ENCODE measurements at places on chromosomes 12 and 14.

- DNase-seq: no peak
These were observed 268.8 kb downstream of the ADGRD1 start for GRCh38 chr12:131222329-131223139.

GRCh38 chr12:122851820-122852219, 16.6 kb downstream of the HIP1R start:
- no peak for DNase-seq

DNA sequence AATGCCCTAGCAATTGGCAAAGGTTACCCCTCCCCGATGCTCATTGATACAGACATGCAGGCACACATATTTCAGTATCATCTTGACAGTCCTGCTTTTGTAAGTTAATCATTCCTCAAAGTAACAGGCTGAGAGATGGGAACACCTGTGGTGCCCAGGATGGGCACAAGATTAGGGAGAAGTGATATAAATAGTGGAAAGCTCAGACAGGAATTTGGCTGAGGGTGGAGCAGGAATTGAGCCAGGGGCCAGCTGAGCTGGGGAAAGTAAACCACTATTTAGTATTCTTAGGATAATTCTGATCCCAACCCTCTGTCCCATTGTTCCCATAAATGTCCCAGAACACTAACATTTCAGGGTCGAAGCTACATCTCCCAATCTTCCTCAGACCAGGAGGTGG, 38.3 kb downstream of the DAO start:
- DNase-seq: no peak

DNA sequence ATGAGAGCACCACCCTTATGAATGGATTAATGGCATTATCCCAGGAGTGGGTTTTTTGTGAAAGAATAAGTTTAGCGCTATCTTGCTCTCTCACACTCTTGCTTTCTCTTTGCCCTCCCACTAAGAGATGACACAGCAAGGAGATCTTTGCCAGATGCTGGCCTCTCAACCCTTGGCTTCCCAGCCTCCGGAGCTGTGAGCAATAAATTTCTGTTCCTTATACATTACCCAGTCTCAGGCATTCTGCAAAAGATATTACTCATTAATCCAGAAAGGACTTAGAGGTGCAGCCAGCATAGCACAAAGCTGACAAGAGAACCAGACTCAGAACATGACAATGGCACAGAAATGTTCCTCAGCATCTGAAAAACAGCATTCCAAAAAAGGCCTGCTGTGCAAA, 190.6 kb downstream of the ITPR2 start:
- no peak for DNase-seq

DNA sequence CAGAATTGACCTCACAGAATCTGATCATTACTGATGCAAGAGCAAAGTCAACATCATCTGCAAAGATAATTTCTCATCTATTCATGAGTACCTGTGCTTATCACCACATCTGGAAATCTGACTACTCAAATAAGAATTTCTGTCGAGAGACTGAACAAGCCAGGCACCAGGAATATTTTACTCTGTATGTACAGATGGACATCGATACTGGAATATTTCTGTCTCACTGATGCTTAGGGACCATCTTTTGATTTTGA, 105.2 kb downstream of the BICD1 start:
- no peak for DNase-seq

DNA sequence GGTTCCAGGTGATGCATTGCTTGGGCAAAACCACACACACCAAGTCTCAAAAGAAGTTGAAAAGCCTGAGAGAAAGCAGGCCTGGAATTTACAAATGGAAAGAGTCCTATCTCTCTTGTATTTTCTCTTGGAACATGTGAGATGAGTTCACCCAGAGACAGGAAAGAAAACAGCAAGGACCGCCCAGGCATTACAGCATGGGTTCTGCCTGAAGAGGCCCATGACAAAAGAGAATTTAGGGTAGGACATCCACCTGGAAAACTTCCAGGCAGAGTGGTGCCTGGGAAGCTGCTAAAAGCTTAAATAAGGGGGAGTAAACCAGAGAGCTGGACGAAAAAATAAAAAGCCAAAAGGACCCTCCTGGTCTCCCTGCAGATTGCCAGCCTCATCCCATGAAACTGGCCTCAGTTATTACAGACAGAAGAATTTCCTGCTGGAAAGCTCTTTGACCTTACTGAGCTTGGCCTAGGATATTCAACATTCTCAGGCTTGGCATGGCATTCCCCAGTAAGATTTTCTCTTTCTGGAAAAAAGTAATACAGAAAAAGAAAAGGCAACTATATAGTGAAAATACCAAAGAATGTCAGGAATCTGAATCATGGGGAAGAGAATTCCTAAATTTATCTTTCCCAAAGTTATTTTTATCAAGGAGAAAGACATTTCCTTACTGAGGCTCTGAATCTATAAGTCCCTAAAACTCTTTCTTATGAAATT, 121.3 kb upstream of the NUDT4 start:
- no peak for DNase-seq

- no peak for DNase-seq
These were observed 77.4 kb upstream of the NOS1 start for GRCh38 chr12:117438809-117439208.

GRCh38 chr12:100169345-100169744, 26.7 kb upstream of the BLTP3B start:
- no peak for DNase-seq

DNA sequence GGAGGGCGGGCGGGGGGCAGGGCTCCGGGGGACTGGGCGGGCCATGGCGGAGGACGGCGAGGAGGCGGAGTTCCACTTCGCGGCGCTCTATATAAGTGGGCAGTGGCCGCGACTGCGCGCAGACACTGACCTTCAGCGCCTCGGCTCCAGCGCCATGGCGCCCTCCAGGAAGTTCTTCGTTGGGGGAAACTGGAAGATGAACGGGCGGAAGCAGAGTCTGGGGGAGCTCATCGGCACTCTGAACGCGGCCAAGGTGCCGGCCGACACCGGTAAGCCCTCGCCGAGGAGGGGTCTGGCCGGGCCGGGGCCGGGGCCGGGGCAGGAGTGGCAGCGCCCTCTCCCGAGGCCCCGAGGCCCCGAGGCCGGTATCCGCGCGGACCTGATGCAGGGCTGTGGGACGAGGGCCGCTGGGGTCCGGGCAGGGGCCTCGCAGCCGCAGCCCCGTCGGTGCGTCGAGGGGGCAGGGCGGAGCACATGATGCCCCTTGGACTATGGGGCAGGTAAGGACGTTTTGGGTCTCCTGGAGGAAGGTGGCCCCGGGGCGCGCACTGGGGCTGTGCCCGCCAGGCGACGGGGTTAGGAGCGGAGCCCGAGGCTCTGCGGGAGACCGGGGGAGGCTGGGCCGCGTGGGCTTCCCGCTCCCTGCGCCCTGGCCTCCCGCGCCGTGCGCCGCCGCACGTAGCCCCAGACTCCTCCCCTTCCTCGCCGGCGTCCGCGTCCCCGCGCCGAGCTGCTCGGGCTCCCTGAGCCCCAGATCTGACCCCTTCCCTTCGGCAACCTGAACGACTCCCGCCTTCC, at the start of gene TPI1:
Gene TPI1, plus strand, starts transcription at position 119 of the 798 bp plus-strand sequence. Its CDS starts 36 bp downstream, at position 155.
- peak; percentile 80 for DNase-seq

- no peak for DNase-seq
These were observed 183.4 kb downstream of the PTPN11 start for GRCh38 chr12:112602150-112602549.

DNA sequence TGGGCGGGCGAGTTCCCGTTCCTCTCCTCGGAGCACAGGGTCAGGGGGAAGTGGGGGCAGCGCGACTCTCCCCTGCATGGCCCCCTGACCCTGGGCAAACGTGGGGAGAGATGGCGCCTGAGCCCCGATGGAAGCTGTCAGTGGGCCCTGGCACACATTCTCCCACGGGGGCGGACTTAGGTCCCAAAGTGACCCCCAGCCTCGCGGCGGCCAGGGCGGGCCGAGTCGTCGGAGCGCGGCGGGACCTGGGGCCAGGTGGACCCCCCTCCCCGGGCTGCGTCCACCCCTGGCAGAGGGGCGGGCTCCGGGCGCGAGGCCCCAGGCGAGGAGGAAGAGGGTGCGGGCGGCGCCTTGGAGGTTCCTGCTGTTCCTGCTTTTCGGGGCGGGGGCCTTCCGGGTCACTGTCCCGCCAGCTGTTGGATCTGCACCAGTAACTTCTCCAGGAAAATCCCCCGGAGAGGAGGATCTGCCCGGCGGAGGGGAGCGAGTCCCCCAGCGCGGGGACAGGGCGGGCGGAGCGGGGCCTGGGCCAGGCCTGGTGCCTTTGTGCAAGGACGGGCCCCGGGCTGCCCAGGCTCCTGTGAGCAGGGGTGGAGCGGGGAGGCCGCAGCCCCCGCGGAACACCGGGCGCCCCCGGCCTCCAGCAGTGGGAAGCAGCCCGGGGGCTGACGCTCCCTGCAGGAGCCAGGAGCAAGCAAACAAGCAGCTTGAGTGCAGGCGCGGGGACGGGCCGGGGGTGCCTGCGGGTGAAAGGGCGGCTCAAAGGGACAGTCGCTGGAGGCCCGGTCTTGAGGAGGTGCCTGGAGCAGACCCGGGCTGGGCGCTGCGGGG, 15.3 kb downstream of the TNFAIP2 start:
- no peak for DNase-seq

DNA sequence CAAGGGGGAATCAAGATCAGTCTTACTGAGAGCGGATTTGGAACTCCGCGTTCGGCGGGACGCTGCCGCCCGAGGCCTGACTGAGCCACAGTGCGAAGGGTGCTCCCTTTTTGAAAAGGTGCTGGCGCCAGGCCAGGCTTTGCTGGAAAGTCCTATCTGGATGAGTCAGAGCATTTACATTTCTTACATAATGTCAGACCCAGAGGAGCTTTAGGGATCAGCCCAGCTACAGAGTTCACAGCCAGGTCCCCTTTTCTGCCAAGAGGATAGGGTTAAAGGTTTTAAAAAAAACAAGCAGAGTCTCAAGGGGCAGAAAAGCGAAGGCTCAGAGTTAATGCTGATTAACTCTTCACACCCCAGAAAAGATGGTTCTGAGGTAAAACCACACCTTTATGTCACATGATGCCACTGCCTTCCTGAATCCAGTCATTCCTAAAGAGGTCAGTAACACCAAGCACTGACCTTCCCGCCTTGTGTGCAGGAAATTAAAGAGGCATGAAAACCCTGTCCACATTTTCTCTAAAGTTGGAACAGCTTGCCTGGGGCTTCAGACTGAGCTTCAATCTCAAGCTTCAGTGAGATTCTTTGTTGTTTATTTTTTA, 11.7 kb upstream of the FBXL14 start:
- peak; percentile 83 for DNase-seq

DNA sequence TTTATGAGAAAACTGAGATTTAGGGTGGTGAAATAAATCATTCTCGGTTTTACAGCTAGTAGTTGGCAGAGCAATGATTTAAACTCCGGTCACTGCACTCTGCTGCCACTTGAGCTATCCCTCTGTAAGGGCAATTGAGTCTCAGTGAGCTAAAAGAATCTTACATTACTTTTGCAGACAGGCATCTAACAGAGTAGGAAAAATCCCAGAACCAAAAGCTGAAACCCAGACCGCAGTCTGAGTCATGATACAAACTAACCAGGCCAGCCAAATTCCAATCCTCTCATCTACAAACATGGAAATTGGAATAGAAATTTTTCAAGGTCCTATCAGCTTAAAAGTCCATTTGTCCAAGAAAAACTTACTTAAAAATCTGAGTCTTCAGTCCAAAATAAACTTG, 73.7 kb downstream of the ANKS1B start:
- DNase-seq: no peak

GRCh38 chr12:4849115-4849541, 60.6 kb upstream of the KCNA1 start:
- DNase-seq: no peak

GRCh38 chr14:53783256-53783655, 173.4 kb downstream of the BMP4 start:
- no peak for DNase-seq

DNA sequence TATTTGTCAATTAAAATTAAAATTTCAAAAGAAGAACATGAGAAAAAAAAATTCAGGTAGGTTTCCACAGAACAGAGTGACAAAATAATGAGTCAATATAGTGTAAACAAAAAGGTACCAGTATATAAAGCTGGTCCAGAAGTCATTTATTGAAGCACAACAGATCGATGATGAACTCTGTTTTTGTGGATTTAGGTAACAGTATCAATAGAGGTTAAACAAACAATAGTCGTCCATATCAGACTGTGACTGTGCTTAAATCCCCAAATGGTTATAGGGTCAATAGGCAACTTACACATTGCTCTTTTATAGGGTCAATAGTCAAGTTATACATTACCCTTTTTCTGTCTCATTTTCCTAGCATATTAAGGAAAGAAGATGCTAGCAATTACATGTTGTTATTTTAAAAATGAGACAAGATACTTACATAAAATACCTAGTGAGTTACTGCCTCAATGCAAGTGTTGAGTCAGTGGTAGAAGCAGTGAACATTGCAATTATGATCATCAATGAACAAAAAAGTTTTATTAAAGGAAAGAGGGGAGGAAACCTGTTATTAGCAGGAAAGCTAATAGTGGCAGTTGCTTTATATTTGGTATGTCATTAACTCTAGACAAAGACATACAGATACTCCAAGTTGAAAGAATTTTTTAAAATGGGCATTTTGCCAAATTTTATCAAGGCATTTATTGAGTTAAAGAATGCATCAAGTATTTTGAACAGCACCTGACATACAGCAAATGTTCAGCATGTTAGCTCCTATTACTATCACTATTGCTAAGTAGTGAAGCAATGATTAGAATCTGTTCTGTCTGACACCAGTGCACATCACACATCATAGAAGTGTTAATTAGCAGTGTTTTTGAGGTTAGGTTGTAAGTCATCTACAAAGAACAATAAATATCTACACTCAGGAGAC, 102.9 kb downstream of the CCER1 start:
- no peak for DNase-seq

GRCh38 chr12:116549993-116550392, 9.2 kb upstream of the MAP1LC3B2 start:
- DNase-seq: no peak

- no peak for DNase-seq
These were observed 283.8 kb downstream of the PAWR start for GRCh38 chr12:79406993-79407392.

- no peak for DNase-seq
These were observed 147.8 kb upstream of the PLEKHA5 start for GRCh38 chr12:18981732-18982131.

- DNase-seq: peak; percentile 27
These were observed 5.2 kb downstream of the KRT84 start for GRCh38 chr12:52380271-52380694.

DNA sequence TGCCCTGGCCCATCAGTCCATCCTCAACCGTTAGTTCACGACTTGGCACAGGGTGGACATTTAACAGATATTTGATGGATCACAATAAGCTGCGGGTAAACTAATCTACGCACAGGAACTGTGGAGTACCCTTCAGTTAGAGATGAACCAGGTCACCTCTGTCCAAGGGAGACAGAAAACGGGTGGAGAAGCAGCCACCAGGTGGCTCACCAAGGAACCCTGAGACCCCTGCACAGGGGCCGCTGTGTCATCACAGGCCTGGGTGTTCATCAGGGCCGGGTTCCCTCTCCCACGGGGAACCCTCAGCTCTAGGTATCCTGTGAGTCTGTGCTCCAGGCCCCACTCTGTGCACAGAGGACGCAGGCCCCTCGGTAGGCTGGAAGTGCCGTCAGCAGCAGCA, 122.2 kb downstream of the PIWIL1 start:
- DNase-seq: no peak

- no peak for DNase-seq
These were observed 92.0 kb downstream of the IRF2BPL start for GRCh38 chr14:76936483-76936882.

All from stimulated activated CD4-positive, alpha-beta T cell treated with anti-CD3 and anti-CD28 coated beads, Interleukin-2, amount 100 ng/mL, for 24 hours (primary cell).